ENCODE measurements at places on chromosomes 11 and 22.

GRCh38 chr11:125079151-125079877 lies 16.2 kb downstream of the SLC37A2 start:
- DNase-seq: no peak

DNA sequence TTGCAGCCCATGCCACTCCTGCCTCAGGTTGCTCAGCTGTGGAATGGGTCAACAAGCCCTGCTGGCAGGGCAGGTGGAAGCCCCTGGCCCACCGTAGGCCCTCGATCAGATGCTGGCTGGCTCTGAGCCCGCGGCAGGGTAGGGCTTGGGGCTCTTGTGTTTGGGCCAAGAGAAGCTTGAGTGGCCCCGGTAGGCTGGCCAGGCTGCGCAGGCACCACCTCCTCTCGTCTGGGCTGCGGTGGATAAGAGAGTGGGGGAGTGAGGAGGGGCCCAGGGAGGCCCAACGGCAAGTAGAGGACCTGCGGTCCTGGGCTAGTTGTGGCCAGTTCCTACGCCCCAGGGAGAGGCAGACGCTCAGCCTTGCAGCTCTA lies 115.2 kb downstream of the CEP164 start:
- no peak for DNase-seq

GRCh38 chr11:110807801-110808200 lies 95.6 kb upstream of the ARHGAP20 start:
- DNase-seq: no peak

DNA sequence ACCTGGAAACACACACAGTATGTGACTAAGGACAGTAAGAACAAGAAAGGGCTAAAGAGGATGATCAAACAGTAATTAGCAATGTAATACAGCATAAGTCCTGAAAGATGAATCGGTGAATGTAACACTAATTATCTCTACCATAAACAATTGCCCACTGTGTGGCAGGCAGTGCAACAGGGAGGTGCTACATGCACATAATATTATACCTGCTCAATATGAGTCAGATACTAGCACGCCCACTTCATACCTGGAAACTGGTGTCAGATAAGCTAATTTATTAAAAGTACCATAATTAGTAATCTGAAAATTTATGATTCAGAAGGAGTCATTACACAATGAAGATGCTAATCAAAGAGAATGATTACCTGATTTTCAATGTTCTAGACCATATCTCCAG lies 14.9 kb downstream of the CASP12 start:
- no peak for DNase-seq

- DNase-seq: no peak
These were observed 15.7 kb downstream of the KCNA4 start for GRCh38 chr11:30000986-30001750.

DNA sequence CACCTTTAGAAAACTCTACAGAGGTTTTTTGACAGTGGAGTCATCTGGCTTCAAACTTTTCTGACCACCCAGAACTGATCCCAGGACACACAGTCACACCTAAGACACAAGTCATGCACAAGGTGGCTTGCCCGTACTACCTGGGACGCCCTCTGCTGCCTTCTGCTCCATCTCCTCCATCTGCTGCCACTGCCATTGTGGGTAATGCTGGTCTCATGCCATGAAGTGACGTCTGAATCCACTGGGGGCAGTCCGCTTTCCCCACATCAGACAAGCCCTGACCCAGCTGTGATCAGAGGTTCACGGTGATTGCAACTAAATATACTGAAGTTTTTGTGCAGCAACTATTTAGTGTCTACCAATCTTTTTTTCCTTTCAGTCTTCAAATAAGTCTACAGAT lies 5.4 kb upstream of the NDUFS8 start:
- no peak for DNase-seq

DNA sequence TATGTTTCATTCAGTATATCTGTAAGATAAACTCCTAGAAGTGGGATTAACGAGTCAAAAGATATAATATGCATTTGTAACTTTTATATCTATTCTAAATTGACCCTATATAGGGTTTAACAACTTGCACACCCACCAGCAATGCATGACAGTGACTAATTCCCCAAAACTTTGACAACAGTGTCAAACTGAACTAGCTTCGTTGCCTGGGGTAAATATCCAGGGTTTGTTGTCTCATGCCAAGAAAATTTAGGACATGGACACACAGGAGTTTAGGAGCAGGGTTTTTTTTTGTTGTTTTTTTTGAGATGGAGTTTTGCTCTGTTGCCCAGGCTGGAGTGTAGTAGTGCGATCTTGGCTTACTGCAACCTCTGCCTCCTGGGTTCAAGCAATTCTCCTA lies 5.1 kb downstream of the SNU13 start:
- DNase-seq: peak; percentile 23

- no peak for DNase-seq
These were observed at the start of gene TRPM5 for GRCh38 chr11:2443881-2444820. TSS of gene TRPM5 (minus strand) at chr11:2444514. CDS start at chr11:2423036, 21,478 bp downstream.

Measured in AG10803 (cell line).